ENCODE measurements at places on chromosomes 12 and 14.

DNA sequence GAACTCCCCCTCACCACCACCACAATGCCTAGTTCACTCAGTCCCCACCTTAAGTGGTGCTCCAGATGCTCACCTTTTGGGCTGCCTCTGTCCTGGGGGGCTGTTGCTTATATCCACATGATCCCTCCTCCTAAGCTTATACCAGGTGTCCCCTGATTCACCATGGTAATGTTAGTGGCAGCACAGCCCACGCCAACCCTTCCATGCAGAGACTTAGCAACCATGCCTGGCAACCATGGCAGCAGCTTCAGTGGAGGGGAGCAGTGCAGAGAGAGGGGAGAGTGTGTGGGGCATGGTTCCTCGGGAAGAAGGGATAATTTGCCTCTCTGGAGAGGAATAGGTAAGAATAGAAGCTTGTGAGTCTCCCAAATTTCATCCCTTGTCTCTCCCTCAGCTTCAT is 1.2 kb upstream of the DDN start:
- DNase-seq: no peak

DNA sequence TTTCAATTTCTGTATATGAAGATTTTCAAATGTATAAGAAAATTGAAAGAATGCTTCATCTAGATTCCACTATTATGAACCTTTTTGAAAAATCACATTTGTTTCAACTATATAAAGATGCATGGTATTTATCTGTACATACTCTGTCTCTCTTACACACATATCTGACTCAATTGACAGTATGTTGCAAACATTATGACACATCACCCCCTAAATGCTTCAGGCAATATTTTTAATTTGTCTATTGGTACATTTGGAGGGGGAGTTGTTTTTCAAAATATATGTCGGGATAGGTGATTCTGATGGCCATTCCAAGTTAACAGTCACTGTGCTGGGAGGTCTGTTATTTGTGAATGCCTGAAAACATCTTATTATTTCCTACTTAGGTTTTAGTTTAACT is 14.4 kb downstream of the PCNX1 start:
- no peak for DNase-seq

DNA sequence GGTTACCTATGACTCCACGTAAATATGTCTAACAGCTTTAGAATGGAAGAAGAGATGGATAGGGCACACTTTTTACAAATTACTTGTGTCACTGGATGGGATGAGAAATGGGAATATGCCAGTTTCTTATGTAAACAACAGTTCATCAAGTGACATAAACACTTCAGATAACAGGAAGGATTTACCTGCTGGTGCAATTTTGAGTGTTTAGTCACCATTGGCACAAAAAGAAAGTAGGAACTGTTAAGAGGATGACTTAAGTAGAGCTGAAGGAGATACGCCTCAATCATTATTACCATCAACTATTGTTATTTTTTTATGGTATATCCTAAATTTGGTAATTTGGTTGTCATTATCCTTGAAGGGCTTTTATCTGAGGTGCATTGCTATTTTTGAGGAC is 83.2 kb downstream of the RMST start:
- no peak for DNase-seq

GRCh38 chr14:96168581-96168980 is 36.1 kb upstream of the BDKRB2 start:
- no peak for DNase-seq

DNA sequence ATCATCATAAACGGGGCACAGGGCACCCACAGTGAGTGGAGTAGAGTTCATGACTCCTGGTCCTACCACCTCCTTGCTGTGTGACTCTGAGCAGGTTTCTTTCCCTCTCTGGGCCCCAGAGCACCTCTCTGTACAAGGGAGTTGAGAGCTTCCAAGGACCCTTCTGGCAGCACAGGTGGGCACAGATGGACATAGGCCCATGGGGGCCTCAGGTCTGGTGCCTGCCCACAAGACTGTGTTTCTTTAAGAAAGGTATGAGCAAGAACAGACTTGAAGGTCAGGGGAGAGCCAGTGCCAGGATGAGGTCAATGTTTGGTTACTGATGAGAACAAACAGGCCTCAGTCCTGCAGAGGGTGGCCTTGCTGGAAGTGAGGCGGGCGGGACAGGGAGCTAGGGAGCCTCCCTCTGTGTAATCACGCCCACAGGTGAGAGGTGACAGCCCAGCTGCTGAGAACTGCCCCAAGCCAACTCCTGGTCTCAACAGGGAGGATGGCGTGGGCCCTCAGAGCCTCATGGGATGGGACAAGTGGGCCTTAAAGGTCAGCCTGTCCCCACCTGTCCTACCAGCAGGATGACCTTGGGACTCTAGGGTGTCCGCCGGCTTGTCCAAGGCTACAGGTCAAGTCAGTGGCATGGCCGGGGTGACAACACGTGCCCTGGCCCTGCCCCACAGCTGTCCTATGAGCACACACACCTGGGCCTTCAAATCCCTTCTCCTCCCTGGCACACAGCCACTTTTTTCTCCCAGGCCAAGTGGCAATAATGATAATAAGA is 49.1 kb downstream of the CCDC85C start:
- DNase-seq: no peak

Measured in stimulated activated CD4-positive, alpha-beta T cell treated with anti-CD3 and anti-CD28 coated beads, TNF-alpha, amount 100 ng/mL, for 1 hour (primary cell).